A172 (cell line): ENCODE measurements at places on chromosomes 2 and 18. TPM values are rescaled to one million over a fixed set of nuclear protein-coding genes. Genes with fewer than 3 reads are reported as not detected.

R3HDM1 gene
- 10.8 and 16.2 TPM in 2 replicates for total RNA-seq

CD207 gene
- 0.14 TPM in 1 of 2 replicates, not detected in the other for total RNA-seq

C2orf80 gene
- not detected in 2 replicates for total RNA-seq

CNTNAP5 gene
- total RNA-seq = not detected in 2 replicates

CDH7 gene
- not detected in 2 replicates for total RNA-seq

TCF7L1 gene
- total RNA-seq = 0.24 TPM in 1 of 2 replicates, not detected in the other

DSG1 gene
- total RNA-seq = not detected in 2 replicates

RNU2-63P gene
- not detected in 2 replicates for total RNA-seq

STON1 gene
- total RNA-seq = 2.5 and 3.4 TPM in 2 replicates

MARCHF4 gene
- 6.4 and 6.9 TPM in 2 replicates for total RNA-seq

CMPK2 gene
- total RNA-seq = 11.4 and 12.7 TPM in 2 replicates

NEU4 gene
- total RNA-seq = 0.22 TPM in 1 of 2 replicates, not detected in the other

- no peak for DNase-seq
Observed at GRCh38 chr2:26453421-26454329, 24.2 kb downstream of the OTOF start.

- no peak for DNase-seq
Observed at GRCh38 chr2:240834377-240834975, 14.5 kb upstream of the KIF1A start.

- no peak for DNase-seq
Observed at GRCh38 chr2:201208563-201209252, 25.8 kb downstream of the CASP10 start.

DNA sequence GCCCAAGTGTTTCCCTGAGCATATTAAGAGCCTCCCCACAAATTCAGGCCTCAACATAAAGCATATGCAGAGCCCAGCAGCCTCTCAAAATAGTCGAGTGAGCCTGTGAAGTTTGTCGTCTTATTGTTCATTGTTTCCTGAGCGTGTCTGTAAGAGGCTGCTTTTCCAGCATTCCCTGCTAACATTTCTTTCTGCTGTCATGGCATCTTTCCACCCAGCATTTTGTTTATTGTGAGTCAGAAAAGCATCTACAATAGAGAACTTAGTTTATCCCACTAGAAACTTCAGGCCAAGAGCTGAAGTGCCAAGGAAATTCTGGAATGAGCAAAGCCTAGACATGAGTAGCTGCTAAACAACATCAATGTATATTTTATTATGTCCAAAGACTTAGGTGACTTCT is 46.3 kb upstream of the STAM2 start:
- no peak for DNase-seq

GRCh38 chr2:240143801-240144648 is 3.6 kb upstream of the OTOS start:
- peak; percentile 50 for DNase-seq

DNA sequence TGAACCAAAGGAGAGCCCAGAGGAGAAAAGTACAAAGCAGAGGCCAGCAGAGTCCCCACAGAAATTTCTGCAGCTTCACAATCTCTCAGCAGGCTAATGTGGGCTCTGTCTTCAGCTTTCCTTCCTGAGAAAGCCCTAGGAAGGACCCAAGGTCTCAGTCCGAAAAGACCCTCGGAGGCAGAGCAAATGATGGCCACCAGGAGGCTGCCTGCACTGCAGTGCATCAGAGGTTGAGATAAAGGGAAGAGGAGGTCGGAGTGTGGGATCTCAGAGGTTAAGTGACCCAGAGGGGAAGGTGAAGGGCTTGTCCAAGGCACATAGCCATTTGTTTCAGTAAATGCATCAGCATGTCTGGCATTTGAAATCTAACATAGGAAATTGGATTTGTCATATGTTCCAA is 299.1 kb upstream of the SLC14A2 start:
- DNase-seq = no peak

DNA sequence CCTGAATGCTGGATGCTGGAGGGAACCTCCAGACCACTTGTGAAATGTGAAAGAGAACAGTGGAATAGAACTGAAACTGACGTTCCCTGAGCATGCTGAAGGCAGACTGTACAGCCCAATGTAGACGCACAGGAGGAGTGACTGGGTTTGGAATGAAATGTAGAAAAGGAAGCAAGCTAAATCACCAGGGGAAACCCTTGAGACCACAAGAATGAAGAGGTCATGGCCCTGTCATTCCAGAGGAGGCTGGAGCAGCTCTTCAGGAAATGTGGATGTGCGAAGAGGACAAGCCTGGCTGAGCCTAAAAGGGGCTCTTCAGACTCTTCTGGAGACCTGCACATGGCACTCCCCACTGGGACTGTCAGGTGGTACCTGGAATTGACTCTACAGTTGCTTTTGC is 118.5 kb upstream of the ALPP start:
- peak; percentile 92 for DNase-seq

- DNase-seq = no peak
Observed at GRCh38 chr2:236702657-236703372, 133.2 kb downstream of the ACKR3 start.

DNA sequence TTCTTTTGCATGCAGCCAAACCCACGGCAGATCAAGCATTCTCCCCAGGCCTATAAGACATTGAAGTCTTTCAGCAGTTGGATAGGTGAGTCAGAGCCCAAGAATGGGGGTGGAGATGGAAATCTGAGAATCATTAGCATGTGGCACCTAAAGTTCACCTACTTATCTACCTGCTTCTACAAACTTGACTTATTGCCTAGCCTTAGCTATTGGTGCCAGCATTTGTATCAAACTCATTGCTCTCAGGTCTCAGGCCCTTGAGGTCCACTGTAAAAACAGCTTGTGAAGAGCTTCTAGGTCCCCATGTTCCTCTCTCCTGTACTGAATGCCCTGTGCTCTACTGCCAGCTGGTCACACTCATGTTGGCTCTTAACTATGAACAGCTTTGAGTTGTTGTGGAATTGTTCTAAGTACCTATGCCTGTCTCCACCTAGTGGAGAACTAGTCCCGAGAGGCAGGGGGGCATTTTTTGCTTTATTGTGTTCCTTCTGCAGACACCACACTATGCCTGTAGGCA is 278.4 kb upstream of the SPRED2 start:
- DNase-seq = peak; percentile 53

- DNase-seq = no peak
Observed at GRCh38 chr2:165277860-165278656, 38.8 kb downstream of the SCN2A start.

GRCh38 chr2:101346909-101347308 is 38.4 kb upstream of the RNF149 start:
- DNase-seq = no peak

DNA sequence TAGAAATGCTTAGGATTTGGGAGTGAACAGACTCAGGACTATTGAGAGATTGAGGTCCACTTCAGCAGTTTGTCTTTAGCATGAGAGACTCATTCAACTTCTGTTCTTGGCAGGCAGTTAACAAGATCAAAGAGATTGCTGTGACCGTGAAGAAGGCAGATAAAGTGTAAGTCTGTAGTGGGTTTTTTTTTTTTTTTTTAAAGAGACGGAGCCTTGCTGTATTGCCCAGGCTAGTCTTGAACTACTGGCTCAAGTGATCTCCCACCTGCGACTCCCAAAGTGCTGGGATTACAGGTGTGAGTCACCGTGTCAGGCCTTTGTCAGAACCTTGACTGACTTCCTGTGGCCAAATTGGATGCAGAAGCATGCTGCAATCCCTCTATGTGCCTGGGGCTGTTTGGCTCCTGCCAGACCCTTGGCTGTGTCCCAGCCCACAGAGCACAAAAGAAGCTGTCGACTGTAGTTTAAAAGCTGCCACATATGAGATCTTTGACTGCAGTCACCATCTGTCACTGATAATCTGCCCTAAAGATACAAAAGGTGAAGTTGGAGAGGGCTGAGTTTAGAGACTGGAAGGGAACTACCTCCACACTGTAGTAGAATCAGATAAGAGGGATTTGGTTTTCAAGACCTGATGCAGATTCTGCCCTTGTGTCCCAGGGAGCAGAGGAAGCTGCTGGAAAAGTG is 9.9 kb downstream of the CCT7 start:
- peak; percentile 74 for DNase-seq

GRCh38 chr2:235492850-235493344 is 946 bp upstream of the AGAP1 start:
- DNase-seq = no peak

DNA sequence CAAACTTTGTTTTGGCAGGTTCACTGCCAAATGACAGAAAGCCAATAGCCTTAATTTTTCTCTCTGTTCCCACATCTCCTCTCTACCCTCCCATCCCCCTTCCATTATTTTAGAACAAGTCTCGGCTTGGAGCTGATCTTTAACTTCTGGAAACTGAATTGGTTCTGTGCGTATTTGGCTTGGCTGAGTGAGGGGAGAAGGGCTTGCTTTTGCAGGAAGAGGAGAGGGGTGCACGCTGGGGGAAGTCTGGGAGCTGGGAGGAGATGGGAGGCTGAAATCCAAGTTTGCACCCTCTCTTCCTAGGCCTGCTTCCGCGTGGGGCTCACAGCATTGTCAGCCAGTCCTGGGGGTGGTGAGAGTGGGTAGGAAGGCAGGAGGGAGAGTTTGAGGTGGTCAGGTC is 176.1 kb upstream of the SPRED2 start:
- DNase-seq = no peak

DNA sequence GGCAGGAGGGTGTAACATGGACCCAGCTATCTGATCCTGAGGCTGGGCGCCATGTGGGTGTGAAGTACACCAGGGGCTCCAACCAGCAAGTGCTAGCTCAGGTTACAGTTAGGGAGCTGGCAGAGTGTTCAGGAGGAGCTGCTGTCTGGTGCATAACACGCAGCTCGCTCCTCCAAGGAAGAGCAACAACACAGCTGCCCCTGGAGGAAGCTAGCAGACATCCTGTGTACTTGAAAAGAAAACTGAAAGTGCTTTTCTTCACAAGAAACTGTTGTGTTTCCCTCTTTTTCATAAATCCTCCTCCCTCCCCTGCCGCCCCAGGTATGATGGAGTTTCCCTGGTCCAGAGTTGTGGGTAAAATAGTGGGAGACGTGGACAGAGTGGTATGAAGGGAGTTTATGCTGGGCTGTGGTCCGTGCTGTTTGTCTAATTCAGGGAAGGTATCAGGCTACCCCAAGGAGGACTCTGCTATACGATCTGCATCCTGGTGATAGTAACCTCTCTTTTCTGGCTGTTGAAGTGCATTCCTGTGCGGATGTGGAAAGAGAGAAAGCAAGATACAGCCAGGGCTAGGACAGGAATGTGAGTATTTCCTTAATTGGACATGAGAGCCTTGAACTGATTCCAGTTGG is 6.1 kb upstream of the LBH start:
- DNase-seq = peak; percentile 80
